NCI-H774 (cell line): ENCODE measurements at places on chromosomes 7 and 10.

DNA sequence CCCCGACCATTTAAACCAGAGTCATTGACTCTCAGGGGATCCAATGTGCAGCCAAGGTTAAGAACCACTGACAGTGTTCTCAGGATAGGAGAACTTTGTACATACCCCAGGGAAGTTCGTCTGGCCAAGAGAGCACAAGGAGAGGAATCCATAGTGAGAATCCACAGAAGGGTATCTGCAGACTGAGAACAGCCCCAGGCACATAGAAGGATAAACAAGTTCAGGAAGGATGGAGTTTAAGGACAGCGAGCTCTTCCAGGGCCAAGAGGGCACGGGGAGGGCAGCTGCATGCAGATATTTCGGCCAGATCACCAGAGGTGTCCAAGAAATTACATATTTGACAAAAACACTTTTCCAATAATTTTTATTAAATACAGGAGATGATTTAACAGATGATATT lies 16.4 kb downstream of the BLNK start:
- DNase-seq, result no peak

DNA sequence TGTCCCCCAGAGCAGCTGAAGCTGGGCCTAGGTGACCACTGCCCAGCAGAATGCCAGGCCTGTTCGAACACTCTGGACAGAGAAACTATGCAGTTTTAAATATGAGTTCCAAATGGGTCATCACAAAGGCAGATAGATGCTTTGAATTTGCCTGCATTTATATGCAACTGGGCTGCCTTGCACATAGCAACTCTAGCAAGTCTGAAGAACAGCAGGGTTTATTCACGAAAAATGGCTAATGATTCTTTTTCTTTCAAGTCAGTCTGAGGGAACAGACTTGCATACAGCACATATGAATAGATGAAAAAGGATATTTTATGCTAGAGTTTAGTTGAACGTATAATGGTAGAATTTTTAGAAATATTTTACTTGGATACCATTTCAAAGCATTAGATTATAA lies 68.5 kb downstream of the SLC35B4 start:
- no peak for DNase-seq

GRCh38 chr10:59060852-59061251 lies 115.6 kb upstream of the PHYHIPL start:
- DNase-seq, result no peak

DNA sequence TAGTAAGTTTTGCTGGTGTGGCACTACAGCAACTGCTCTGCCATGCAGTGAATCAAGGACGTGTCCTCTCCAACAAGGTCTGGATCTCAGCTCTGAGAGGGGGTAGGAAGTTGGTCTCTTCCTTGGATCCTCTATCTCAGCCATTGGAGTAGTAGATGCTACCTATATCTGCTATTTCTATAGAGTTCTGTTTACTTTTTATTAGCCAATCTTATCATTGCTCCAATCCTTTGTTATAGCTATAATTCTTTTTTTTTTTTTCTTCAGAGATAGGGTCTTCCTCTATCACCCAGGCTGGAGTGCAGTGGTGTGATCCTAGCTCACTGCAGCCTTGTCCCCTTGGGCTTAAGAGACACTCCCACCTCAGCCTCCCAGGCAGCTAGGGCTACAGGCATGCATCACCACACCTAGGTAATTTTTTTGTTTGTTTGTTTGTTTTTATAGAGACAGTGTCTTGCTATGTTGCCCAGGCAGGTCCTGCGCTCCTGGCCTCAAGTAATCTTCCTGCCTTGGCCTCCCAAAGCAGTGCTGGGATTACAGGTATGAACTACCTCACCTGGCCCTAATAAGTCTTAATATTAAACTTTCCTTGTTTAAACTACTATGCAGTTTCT lies 155.2 kb upstream of the ASAH2 start:
- DNase-seq, result no peak

DNA sequence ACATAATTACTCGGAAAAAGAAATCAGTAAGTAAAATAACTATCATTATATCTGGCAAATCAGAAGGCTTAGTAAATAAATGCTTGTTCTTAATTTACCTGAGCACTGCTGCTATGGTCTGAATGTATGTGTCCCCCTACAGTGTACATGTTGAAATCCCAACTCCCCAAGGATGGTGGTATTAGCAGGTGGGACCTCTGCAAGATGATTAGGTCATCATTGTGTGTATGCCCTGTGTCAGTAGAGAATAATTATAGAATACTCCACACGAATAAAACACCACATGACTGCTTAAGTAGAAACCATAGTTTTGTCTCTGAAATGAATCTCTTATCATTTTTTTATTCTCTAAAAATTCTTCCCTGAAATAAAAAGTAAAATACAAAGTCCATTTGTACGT lies 101.6 kb downstream of the RNF133 start:
- DNase-seq, result no peak

GRCh38 chr7:2882111-2882510 lies 38.0 kb upstream of the GNA12 start:
- no peak for DNase-seq

DNA sequence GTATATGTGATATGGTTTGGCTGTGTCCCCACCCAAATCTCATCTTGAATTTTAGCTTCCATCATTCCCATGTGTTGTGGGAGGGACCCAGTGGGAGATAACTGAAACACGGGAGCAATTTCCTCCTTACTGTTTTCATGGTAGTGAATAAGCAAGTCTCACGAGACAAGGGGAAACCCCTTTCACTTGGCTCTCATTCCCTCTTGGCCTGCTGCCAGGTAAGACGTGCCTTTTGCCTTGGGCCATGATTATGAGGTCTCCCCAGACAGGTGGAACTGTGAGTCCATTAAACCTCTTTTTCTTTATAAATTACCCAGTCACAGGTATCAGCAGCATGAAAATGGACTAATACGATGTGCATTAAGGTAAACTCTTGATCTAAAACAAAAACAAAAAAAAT lies 357.1 kb upstream of the AOAH start:
- no peak for DNase-seq

GRCh38 chr10:61411706-61412105 lies 41.5 kb downstream of the TMEM26 start:
- no peak for DNase-seq

DNA sequence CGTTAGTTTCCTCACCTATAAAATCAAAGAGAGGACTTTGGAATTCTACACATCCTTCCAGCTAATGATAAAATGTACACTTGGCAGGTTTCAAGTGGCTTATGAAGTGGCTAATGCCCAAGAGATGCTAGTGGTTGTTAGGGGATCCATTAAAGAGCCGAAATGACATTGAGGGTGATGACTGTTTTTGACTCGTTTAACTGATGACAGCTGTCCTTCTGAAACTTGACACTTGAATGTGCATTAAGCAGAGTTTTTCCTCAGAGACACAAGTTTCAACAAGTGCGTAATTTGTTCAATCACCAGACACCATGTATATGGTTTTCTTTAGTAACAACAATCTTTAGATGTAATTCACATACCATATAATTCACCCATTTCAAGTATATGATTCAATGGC lies 1.6 kb upstream of the PRF1 start:
- DNase-seq, result no peak

DNA sequence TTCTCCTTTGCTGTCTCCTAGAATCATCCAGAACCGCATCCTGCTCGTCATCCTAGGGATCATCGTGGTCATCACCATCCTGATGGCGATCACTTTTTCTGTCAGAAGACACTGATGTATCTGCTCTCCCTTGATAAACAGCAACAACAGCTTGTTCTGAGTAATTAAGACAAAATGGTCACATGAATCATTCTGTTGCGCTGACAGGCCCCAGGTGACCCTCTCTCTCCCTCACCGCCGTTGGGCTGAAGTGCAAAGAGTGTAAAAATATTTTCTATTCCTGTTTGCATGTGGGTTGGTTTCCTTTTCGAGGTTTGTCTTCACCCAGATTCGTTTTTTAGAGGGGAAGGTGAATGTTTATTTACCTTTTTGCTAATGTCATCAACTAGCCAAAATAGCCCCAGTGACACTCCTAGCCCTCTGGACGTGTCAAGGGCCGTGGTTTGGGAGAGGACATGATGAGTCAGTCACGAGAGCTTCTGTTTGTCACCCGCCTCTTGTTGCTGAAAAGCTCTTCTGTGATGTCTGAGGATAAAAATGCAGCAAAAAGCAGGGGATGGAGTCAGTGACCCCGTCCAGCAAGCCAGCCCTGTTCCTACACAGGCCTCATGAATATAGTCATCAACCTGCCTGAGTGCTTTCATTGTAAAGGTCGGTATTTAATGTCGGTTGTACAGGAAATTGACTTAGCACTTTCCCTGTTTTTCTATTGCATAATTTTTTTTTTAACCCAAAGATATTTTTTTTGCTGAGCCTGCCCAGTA lies 134.6 kb upstream of the TCF7L2 start:
- DNase-seq, result no peak

- DNase-seq, result no peak
Observed at GRCh38 chr10:81414038-81414437, 461.0 kb upstream of the NRG3 start.

DNA sequence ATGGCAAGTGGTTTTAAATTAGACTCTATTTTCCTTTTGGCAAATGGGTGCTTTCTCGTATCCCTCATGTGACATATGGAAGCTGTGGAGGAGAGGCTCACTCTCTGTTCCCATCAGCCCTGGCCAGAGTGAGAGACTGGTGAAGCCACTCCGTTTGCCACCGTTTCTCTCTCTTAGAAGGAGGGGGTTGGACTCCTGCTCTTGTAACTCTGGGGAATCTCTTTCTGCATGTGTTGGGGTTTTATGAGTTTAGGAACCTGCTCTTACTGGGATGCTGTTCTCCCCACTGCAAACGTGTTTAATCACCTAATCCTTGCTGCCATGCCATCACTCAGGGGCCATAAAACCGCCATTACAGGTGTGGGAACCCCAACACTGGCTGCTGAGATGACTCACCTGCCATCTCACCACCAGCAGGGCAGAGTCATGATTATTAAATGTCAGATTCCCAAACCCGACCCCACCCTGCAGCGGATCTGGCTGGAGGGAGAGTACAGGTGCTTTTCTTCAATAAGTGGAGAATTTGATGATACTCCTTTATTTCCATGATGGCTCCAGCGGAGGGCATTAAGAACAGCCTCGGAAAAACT lies 103.2 kb downstream of the ADCY1 start:
- DNase-seq, result no peak

GRCh38 chr7:148598351-148598750 lies 7.8 kb downstream of the C7orf33 start:
- DNase-seq, result no peak

GRCh38 chr7:33965183-33965744 lies 59.9 kb downstream of the BMPER start:
- DNase-seq, result no peak

DNA sequence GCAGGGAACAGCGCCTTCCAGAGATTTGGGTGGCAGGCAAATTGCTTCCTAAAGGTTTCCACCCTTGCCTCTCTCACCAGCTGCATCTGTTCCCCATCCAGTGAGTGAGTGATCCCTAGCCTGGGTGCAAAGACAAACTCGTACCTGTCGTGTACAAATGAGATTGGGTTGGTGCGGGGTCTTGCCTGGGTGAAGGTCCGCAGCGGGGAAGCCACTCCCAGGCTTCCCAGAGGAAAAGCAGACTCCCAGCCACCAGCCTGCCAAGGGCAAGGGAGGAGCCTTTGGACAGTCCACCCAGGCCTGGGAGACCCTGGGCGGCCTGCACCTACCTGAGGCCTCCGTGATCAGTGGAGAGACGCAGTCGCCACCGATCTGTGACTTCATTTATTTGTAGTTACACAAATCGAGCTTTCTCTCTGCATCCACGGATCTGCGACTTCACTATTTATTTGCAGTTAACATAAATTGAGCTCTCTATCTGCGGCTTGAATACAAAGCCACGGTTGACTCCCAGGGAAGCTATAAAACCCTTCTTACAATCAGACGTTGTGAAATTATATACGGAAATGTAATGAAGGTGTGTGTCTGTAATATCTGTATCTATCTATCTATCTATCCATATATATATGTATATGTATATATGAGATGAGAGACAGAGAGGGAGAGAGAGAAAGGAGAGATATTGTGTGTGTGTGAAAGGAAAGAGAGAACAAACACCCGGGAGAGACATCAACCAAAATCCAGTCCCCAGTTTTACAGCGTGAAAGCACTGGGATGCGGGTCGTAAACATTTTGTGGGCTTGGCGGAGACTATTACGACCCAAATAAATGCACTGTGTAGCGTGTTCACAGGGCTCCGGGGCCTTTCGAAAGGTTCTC lies 3.0 kb upstream of the HOXA7 start:
- DNase-seq, result no peak
